ENCODE measurements at places on chromosomes 6 and 20.

- no peak for DNase-seq
These were observed 244.1 kb downstream of the BMP7 start for GRCh38 chr20:57022306-57022705.

GRCh38 chr6:32154514-32155161, 697 bp downstream of the PPT2 start:
- DNase-seq: no peak

DNA sequence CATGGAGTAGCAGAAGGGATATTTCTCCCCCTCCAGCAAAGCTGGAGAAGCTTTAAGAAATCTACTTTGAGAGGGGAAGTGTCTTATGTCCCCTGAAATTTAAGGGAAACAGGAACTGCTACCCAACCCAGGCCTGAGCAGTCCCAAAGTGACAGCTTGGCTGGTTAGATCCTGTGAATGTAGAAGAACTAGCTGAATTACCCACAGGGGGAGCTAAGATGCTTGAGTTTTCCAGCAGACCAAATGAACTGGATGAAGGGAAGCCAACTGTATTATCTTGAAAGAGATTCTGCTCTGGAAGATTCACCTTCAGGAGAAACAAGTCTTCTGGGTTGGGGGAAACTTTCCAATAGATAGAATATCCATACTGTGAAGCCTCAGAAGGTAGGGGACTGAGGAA, 303.3 kb upstream of the MMS22L start:
- DNase-seq: no peak

GRCh38 chr6:32967151-32968091, 973 bp upstream of the BRD2 start:
- DNase-seq: no peak

- no peak for DNase-seq
These were observed 254.9 kb downstream of the TAF4 start for GRCh38 chr20:61810738-61811135.
